T-helper 17 cell (primary cell): ENCODE measurements at places on chromosomes 1 and 21. TPM values are rescaled to one million over a fixed set of nuclear protein-coding genes. Genes with fewer than 3 reads are reported as not detected.

DNA sequence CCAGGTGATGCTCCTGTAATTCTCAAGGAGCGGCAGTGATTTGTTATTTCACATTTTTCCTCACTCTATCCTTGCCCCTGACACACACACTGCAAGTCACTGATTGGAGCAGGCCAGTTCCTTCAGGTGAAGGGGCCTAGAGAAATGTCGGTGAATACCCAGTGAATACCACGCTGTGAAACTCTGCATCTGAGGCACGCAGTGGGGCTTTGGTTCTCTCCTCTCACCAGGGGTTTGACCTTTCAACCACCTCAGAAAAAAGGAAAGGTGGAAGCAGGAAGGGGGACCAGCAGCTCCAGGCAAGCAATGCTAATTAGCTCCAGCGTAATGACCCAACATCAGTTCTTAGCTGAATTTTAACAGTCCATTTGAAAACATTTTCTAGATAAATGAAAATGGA lies 532 bp upstream of the FAM177B start:
- DNase-seq, result no peak

DNA sequence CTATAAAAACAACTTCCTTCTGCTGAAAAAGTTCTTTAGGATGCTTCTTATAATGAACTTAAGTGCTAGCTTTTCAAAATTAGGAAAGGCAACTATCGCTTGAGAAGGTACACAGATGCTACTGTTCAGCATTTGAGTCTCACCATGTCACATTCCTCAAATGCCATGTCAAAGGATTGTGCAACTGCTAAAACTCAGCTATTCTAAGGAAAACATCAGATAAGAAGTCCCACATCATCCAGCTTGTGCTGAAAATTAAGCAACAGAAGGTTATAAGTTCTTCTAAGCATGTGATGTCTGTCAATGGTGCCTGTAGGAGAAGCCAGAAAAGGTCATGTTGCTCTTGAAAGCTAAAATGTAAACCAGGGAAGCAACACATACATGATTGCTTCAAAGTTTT lies 36.5 kb downstream of the MCOLN2 start:
- DNase-seq, result no peak

DNA sequence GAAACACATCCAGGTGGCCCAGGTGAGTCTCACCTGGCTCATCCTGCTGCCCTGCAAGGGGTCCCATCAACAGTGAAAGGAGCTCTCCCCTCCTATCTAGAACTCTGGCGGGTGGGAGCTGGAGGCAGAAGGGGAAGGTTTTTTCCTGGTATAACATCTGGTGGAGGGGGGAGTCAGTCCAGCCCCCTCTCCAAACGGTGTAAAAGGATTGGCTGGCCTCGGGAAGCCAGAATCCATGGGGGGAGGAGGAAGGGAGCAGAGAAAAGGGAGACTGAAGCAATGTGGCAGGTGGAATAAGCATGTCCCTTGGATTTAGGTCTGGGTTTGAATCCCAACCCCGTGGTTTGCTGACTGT lies 1.2 kb upstream of the CAMK2N1 start:
- no peak for DNase-seq

KCNJ9 gene
- not detected for total RNA-seq

DNA sequence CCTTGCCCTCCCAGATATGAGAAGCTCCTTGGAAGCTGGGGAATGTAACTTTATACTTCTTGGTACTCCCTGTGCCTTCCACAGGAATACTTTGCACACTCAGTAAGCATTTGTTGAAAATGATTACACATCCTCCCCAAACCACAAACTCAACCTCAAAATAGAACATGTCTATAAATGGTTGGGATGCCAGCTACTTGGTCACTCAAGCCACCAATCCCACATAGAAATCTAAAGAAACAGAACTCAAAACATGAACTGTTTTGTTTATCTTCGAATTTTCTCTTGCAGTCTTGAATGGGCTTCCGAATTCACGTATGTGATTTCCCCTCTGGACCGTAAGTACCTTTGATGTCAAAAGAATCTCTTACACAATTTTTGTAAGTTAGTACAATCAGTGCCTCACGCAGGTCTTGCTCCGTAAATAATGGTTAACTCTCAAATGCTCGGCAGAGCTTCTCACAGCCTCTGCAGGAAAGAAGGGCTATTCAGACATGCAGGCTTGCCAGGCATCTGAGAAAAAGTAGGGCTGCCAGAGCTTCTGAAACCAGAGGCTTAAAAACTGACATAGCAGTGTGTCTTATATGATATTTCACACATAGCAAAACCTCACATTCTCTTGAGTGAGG lies 26.9 kb downstream of the SORT1 start:
- no peak for DNase-seq

DNA sequence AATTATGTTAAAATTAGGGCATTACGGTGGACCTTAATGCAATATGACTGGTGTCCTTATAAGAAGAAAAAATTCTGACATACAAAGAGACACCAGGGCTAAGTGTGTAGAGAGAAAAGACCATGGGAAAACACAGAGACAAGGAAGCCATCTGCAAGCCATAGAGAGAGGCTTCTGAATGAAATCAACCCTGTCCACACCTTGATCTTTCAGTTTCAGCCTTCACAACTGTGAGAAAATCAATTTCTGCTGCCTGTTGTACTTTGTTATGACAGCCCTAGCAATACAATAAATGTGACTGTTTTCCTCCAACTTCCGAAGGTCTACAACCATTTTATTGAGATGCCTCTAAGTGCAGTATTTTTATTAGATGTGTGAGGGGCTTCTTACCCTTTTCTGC lies 1407.2 kb downstream of the MRPL39 start:
- no peak for DNase-seq

DNA sequence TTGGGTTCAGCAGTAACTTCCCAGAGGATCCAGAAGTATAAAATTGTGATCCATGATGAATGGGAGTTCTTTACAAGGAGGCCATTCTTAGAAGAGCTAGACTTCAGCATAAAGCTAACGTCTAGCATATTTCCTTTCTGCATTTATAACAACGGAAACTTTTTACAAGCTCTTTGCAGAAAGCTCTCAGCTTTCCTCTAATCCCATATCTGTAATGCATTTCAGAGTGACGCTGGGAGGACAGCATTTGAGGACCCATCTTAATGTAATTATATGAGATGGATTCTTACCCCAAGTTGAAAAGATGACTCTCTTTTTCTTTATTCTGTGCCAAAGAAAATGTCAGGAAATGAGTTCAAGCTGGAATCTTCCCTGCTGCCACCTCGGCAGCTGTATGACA lies 132.0 kb upstream of the CACHD1 start:
- DNase-seq, result no peak

DNA sequence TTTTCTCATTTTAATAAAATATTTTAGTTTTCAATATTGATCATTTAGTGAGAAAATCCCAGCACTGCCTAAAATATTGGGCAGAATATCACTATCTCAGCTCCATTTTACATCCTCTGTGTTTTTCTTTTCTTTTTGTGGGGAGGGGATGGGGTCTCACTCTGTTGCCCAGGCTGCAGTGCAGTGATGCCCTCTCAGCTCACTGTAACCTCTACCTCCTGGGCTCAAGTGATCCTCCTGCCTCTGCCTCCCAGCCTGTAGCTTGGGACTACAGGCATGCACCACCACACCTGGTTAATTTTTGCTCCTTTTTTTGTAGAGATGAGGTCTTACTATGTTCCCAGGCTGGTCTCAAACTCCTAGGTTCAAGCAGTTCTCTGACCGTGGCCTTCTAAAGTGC lies 76.1 kb downstream of the SLC25A24 start:
- DNase-seq, result no peak

GRCh38 chr21:32698971-32699693 lies 28.7 kb downstream of the SYNJ1 start:
- DNase-seq, result no peak

CFHR2 gene
- not detected for total RNA-seq

RGS7 gene
- total RNA-seq, result not detected

GRCh38 chr1:97721221-97721620 lies 199.6 kb downstream of the DPYD start:
- no peak for DNase-seq

DNA sequence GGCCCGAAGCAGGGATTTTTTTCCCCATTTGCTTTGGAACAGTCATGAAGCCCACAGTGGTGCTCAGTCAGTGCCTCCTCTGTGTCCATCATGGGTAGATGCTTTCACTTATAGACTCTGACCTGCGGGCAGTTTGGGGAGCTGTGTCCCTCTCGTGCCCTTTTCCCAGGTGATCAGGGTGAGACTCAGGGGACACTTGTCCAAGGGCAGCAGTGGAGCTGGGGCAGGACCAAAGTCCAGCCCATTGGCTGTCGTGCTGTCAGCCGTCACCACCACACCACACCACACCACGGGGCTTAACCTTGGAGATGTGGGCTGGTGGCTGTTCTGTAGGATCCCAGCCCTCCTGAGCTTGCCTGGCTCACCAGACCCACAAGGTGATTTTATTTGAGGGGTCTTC lies 34.9 kb downstream of the SIM2 start:
- DNase-seq, result no peak

DNA sequence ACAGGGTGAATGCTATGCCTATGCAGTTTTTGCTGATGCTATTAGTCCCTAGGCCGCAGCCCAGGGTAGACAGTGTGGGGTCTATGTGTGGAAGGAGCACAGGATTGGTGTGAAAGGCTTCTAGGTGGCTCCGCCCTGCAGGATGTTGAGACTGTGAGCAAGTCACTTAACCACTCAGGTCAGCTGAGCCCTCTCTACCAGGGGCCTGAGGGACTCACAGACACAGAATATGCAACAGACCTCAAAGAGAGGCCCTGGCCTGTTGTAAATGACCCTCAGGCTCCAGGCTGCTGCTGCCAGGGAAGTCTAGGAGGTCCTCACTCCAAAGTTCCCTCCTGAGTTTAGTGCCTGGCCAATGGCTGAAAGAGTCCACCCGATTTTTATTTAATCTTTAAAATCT lies 11.0 kb downstream of the NHLH2 start:
- no peak for DNase-seq

DNA sequence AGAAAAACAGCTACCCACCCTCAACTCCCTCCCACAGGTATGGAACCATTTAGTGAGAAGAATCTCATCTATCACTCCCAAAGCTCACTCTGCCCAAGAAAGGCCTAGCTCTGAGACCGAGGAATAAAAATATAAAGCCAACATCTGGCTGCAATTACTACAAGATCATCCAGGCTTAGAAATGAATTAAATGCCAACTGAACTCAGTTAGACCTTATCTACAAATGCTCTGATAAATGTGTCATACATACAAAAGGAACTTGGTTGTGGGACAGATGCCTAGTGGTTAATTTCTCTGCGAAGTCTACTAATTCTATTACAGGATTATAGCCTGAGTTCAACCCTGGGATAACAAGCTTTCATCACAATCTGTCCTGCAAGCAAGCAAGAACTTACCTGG lies 6.7 kb downstream of the ADIPOR1 start:
- DNase-seq, result no peak

DNA sequence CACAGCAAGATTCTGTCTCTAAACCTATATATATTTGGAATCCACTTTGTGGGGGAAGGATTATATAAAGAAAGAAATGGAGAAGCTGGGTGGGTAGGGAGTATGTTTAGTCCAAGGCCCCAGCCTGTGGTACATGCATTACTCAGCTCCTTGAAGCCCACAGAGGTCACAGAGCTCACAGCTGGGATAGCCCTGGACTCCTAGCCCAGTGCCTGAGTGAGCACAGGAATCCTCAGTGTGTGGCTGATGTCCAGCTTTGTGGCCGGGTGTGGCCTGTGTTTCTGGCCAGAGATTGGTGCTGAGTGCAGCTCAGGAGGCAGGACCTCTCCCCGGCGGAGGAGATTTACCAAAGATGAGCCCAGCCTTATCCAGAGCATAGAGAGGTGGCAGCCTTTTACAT lies 7.6 kb downstream of the CAPN9 start:
- no peak for DNase-seq
